Fibroblast of the aortic adventitia (primary cell): ENCODE measurements at places on chromosomes 5 and 9.

DNA sequence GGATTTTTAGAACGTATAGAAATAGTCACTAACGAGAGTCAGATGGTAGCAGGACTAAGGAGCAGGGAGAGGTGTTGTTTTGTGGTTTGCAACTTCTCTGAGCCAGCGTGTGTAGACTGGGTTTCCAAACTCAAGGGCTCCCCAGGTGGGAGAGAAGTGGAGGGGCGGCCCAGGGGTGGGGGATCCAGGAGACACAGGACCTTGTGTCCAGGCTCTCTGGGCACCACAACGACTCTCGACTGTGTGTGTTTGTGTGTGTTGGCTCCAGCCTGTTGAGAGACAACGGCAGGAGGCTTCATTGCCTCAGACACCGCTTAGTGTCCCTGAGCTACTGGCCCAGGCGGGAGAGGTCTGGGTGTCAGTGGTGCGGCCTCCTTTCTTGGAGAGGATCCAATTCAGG is 934 bp upstream of the FCN1 start:
- no peak for DNase-seq

DNA sequence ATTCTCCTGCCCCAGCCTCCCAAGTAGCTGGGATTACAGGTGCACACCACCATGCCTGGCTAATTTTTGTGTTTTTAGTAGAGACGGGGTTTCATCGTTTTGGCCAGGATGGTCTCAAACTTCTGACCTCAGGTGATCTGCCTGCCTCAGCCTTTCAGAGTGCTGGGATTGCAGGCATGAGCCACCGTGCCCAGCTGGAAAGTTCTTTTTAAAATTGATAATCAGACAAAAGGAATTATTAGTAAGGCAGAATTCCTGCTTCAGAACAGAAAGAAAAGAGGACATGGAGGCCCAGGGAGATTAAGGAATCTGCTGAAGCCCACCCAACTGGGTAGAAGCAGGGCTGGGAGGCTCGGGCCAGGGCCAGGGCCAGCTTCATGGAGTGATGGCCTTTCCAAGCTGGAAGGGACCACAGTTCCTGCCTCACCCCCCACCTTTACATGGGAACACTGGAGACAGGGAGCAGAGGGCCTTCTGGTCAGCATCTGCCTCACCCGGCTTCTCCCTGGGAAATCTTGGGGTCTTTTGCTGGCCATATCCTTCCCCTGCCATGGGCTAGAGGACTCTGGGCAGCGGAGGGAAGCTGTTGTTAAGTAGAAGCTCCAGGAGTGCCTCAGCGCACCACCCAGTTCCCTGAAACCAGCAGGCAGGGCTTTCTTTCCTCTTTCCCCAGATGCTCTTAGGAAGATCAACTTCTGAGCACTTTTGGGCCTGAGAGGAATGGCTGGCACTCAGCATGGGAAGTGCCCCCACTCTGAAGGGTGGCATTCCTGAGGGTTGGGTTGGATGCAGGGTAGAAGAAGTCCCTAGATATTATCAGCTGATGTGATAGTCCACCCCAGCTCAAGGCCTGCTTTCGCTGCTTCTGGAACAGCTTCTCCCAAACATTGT is 70.1 kb downstream of the RGS3 start:
- DNase-seq, result no peak

- peak; percentile 24 for DNase-seq
These were observed 20.2 kb downstream of the TEK start for GRCh38 chr9:27129221-27129620.

- DNase-seq, result no peak
These were observed 20.6 kb downstream of the DYNC2I2 start for GRCh38 chr9:128636024-128636390.

DNA sequence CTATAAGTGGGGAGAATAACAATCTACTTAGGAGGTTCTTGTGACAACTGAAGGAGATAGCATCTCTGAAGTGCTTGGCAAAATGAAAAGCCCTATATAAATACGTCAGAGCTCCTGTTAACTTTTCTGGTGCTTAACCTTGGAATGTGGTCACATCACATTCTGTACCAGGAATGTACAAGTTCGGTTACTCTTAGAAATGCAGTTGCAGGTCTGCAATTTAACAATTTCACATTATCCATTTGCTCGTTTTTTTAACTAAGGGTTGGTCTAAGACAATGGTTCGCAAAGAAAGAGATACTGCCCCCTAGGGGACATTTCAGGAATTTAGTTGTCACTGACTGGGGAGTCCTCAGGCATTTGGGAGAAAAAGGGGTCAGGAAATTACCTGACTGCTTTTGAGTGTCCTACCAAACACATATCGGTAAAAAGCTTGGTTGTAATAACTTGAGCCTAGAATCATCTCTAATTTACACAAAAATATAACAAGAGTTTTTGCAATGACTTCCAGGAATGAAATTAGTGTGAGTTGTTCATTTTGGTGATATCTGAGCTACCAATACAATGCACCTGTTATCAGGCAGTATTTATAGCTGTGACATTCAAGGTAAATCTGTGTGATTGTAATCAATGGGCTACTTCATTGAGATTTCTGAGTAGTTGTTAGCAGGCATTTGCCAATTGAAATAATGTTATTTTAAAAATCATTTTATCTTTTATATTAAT is 5.4 kb upstream of the HBEGF start:
- DNase-seq, result peak; percentile 84

DNA sequence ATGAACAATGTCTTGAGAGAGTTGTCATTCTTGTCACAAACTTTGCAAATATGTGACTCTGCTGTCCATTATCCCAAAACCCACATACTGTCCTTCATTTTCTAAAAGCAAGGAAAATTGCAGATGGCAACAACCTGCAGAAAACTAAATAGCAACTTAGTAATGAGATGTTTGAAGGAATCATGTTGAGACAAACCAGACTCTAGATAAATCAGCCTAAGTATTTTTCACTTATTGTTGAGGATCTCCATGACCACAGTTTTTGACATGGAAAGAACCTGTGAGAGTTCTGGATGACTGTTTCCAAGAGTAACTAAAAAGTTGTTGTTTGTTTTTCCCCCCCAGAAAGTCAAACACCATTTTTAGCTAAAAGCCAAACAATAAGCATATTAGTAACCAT is 535.2 kb upstream of the ZNF608 start:
- no peak for DNase-seq

DNA sequence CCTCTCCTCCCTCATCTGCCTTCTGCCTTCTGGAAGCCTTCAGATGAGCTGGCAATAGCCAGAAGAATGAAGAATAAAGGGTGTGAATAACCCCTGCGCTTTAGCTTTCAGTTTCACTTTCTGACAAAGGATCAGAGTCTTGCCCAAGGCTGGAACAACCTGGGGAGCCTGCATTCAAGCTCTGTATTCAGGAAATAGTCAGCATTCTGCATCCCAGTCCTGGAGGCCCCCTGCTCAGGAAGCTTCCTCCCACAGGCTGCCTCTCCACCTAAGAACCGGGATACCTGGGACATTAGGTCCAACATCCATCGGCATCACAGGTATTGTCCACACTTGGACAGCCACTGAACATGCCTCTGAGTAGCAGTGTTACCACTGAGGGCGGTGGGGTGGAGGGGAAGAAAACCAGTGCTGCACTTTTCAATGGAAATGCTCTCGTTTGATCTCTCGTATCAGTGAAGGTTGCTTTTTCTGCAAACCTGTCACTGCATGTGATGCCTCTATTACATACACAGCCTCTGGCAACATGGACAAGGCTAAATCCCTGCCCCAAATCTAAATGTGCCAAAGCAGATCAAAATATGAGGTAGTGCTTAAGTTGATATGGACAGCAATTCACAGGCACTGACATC is 39.8 kb upstream of the ACO1 start:
- peak; percentile 35 for DNase-seq

DNA sequence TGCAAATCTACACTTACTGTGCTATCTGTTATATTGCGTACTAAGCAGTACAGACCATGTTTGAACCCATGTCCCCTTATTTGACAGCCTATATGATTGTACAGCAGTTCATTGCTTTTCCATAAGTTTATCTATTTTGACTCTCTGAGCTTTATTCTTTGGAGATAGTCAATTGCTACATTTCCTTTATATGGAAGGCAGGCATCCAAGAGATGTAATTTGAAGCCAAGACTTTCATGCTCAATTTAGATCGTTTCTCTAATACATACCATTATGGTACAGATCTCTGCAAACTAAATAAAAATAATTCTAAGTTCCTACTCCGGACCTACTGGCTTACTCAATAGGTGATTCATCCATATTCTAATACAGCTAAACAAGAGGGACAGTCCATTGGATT is 424.8 kb downstream of the TMEM38B start:
- DNase-seq, result no peak

DNA sequence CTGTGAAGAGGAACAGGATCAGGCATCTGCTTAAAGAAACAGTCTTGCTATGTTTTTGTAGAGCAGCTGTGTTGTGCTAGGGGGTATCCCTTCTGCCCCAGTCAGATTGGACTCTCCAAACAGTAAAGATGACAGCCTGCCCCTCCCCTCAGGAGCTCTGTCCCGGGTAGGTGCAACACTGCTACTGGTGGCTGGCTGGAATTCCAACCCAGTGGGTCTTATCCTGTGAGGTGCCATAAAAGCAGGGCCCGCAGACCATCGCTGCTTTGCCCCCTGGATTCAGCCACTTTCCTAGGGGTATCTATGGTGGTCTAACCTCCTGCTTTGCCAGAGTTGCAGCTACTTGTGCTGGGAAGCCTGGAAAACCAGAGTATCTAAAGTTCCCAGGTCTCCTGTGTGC is 114.6 kb upstream of the PPP1R2B start:
- no peak for DNase-seq

GRCh38 chr5:143350751-143351602 is 52.5 kb downstream of the NR3C1 start:
- DNase-seq, result peak; percentile 83

DNA sequence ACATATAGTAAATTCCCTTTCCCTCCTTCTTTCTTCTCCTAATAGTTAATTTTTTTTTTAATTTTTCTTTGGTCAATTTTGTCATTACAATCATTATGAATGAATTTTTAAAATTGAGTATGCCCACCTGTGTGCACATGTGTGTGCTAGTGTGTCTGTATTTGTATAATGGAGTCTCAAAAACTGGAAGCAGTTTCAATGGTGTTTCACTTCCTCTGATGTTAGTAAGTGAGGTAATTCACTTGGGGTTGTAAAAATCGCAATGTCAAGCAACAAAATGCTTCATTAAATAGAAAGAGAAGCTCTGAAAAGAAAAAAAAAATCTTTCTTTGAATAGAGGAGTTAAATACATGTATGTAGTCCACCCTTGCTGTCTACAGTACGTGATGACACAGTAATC is 1467.6 kb upstream of the NUDT12 start:
- DNase-seq, result no peak

DNA sequence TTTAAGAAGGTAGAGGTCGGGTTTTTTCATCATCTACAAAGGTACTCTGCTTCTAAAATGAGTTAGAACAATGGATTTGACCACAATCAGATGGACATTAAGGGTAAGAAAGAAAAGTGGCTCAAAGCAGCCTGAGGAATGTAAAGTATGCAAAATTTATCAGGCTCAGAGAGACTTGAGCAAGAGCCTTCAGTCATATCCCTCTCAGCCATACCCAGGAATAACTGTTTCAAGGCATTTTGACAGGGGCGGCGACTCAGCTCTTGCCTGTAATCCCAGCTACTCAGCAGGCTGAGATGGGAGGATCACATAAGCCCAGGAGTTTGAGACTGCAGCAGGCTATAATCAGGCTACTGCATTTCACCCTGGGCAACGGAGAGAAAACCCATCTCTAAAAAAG is 38.8 kb upstream of the ANXA2R start:
- peak; percentile 88 for DNase-seq

DNA sequence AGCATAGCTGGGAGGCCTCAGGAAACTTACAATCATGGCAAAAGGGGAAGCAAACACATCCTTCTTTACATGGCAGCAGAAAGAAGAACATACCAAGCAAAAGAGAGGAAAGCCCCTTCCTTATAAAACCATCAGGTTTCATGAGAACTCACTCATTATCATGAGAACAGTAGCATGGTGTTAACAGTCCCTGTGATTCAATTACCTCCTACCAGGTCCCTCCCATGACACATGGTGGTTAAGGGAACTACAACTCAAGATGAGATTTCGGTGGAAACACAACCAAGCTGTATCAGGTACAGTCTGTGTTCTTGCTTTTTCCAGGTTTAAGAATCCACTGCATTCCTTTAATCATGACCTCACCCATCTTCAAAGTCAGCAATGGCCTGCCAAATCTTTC is 514.2 kb downstream of the KCTD16 start:
- DNase-seq, result no peak

DNA sequence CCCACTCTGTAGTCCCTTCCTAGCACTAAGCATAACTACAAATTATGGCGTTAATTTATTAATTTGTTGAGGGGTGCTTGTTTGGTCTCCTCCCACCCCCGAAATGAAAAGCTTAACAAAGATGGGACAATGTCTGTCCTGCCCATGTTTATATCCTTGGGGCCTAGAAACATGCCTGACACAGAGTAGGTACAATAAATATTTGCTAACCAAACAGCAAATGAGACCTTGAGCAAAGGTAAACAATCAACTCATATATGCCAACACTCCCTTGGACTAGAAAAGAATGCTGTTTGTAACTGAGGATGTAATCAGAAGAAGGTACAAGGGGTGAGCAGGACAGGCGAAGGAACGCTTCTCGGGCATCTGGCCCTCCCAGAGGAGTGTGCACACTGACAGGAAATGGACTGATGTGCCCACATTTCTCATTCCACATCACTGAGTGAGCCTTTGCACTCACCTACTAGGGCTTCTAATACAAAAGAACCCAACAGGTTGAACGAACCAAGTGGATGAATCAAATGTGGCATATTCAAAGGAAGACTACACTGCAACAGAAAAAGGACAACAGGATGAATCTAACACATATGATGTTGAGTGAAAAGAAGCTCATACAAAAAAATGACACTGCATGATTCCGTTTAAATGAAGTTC is 66.8 kb downstream of the MED27 start:
- DNase-seq, result no peak

- no peak for DNase-seq
These were observed 67.0 kb upstream of the SPOCK1 start for GRCh38 chr5:137566118-137566541.

DNA sequence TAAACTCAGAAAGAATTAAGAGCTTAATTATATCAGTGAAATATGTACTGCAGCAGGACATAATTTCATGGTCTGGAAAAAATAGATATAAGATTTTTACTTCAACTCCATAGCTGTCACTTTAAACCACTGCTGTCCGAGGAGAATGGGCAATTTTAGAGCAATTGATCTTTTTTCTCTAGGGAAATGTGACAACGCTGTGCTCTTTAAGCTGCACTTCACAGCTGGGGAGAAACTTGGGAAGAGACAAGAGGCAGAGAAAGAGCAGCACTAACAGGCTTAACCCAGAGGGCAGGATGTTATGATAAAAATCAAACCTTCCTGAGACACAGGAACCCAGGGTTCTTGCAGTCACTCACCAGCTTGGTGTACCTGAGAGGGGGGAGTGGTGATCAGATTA is 92.0 kb downstream of the SPOCK1 start:
- no peak for DNase-seq

GRCh38 chr5:92890841-92891244 is 690.2 kb downstream of the NR2F1-AS1 start:
- DNase-seq, result peak; percentile 66

DNA sequence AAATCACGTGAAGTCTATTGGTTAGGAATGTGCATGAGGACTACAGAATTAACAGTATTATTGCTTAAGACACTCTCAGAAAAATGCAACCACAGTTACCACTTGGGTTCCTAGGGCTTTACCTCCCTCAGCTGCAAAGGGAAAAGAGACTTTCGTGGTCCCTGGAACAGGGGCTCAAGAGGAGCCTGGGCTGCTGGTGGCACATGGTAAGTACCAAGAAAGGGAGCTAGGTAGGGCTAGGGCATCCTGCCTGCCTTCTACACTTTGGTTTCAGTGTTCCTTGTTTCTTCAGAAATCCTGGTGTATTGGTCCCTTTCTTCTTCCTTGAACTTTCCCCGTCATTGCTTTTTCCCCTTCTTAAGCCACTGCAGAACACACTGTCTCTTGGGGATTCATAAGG is 7.3 kb upstream of the VCAN start:
- no peak for DNase-seq

- DNase-seq, result no peak
These were observed 336.6 kb downstream of the CWC27 start for GRCh38 chr5:65105301-65105700.
